ENCODE measurements at places on chromosomes 6 and 20.
A peak's percentile ranks its signal among the peaks of the same experiment; 100 is the strongest.

DNA sequence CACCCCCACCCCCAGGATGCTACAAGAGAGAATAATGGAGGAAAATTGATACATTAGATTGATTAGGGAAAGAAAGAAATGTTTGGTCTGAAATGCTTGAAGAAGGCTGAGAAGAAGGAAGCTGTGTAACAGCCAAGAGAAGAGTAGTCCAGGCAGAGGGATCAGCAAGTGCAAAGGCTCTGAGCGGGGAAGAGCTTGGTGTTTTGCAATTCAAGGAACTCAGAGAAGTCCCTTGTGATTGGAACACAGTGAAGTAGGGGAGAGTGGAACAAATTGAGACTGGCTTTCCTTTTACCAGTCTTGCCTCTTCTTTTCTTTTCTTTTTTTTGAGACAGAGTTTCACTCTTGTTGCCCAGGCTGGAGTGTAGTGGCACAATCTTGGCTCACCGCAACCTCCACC is 76.6 kb upstream of the CHD6 start:
- no peak for DNase-seq

DNA sequence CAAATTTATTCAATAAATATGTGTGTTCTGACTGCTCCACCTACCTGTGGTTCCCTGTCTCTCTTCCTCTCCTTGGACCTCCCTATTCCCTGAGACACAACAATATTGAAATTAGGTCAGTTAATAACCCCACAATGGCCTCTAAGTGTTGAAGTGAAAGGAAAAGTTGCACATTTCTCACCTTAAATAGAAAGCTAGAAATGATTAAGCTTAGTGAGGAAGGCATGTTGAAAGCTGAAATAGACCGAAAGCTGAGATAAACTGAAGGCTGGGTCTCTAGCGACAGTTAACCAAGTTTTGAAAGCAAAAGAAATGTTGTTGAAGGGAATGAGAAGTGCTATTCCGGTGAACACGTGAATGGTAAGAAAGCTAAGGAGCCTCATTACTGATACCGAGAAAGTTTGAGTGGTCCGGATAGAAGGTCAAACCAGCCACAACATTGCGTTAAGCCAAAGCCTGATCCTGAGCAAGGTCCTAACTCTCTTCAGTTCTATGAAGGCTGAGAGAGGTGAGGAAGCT is 34.1 kb downstream of the UST start:
- DNase-seq = no peak

- DNase-seq = no peak
Measured at GRCh38 chr6:43506171-43506570, 4.0 kb downstream of the LRRC73 start.

DNA sequence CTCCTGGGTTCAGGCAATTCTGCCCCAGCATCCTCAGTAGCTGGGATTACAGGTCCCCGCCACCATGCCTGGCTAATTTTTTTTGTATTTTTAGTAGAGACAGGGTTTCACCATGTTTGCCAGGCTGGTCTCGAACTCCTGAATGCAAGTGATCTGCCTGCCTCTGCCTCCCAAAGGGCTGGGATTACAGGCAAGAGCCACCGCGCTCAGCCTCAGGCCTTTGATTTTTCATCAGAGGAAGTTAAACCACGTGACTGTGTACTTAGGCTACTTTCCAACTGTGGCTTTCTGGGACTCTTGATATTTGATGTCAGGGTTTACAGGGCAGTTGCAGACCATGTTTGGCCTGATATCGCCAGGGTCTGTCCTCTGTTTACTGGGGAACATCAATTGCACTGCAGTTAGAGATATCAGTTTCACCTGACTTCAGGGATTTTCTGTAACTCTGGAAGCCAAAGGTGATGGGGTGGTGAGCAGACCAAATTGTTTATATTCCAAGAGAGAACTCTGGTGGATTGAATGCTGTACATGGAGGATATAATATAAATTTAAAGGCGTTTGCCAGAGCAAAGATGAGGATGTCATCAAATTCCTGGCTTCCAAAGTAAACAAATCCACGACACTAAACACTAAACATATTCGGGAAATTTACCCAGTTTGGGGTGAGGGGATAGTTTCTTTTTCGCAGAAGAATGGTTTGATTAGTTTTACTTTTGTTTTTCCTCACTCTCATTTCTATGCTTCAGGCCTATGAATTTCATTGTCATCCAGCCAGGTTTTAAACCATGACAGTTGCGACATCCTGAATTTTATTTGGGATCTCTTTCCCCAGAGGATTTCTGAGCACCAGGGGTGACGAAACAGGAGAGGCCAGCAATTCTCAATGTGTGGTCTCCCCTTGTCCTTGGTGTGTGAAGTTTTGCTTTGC is 4.2 kb downstream of the PSMF1 start:
- DNase-seq = peak; percentile 76

DNA sequence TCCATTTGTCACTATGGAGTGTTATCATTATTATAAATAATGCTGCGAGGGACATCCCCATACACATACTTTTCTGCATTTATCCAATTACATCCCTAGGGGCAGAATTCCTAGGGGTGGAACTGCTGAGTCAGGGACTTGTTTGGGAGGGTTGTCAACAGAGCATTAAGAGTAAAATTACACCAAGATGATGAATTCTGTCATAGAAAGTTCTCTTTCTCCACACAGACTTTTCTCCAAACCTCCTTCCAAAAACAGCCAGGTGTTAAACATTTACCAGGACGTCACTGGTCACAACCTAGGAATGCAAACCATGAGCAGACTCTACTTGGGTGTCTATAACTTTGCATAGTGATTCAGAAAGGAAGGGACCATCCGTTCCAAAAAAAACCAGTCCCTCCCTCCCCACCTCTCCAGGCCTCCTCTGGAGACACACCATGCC is 95.5 kb downstream of the PRND start:
- no peak for DNase-seq

GRCh38 chr20:3378138-3378537 is 29.3 kb downstream of the DNAAF9 start:
- DNase-seq = no peak

- DNase-seq = no peak
Measured at GRCh38 chr6:85673198-85674139, 30.8 kb upstream of the SYNCRIP start.

GRCh38 chr6:126285871-126286365 is 54.0 kb upstream of the CENPW start:
- DNase-seq = no peak

DNA sequence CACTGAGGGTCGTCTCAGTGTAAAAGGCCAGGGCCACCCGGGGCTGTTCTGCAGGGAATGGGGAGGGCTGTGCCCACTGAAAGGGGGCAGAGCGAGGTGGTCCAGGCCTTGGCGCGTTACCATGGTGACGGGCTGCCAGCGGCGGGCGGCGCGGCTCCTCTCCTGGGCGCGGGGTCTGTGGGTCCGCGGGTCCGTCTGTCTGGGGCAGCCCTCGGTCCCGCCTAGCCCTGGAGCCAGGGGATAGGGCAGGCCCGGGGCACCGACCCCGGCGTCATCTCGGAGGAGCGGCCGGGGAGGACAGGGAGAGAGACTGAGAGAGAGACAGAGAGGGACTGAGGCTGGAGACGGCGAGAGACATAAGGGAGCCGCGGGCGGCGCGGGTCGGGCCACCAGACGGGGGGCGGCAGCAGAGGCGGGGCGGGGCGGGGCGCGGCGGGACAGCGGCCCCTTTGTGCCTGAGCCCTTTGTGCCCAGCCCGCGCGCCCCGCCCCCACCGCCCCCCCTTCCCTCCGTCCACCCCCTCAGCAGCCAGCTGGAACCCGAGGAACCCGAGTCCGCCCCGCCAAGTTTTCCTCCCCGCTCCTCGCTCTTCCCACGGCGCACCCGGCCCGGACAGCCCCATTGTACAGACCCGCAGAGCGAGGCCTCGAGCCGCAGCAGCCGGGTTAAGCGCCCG is at the start of gene KIAA1755:
Gene KIAA1755, minus strand, starts transcription at position 358 of the 676 bp plus-strand sequence. Its CDS starts 235 bp downstream, at position 123.
- no peak for DNase-seq

- peak; percentile 99 for DNase-seq
Measured at GRCh38 chr20:5657190-5657875, 92.9 kb upstream of the SHLD1 start.

DNA sequence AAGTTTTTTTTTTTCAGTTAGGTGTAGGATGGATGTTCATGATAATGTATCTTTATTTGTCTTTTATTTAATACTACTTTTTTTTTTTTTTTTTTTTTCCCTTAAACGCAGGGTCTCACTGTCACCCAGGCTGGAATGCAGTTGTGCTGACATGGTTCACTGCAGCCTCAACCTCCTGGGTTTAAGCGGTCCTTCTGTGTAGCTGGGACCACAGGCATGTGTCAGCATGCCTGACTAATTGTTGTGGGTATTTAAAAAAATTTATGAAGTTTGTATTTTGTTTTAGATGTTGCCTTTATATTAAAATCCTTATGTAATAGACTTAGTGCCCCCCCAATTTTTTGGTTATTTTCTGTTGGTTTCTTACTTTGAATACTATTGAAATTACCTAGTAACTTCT is 42.6 kb downstream of the NCOA3 start:
- DNase-seq = peak; percentile 62

DNA sequence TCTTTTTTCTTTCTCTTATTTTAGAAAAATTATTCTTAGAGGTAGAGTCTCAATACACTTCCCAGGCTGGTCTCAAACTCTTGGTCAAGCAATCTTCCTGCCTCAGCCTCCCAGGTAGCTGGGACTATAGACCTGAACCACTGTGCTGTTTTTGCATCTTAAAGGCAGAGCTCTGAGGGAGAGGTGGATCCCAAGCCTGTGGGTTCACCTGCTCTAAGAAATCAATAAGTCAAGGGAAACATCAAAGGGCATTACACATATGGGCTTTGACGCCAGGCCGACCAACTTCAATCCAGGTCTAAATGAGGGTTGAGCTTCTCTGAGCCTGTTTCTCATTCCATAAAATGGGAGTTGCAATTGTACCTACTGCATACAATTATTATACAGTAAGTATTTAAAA is 223.9 kb downstream of the LY86 start:
- DNase-seq = no peak

GRCh38 chr6:5094327-5094726 is 9.2 kb downstream of the PPP1R3G start:
- peak; percentile 98 for DNase-seq

DNA sequence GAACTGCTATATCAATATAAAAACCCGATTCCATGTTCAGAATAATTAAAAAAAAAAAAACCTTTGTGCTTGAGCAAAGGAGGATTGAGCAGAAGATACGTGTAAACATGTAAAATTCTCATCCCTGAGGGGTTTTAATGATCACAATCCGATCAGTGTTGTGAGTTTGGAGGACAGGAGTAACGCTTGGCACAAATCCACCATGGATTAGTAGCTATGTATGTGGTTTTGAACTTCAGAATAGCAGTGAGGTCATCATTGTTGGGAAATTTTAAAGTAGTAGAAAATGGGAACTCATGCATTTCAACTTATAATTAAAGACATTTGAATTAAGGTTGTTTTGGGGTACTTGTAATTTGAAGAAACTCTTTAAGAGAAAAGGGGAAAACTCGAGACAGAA is 203.2 kb downstream of the RPS12 start:
- DNase-seq = peak; percentile 88

DNA sequence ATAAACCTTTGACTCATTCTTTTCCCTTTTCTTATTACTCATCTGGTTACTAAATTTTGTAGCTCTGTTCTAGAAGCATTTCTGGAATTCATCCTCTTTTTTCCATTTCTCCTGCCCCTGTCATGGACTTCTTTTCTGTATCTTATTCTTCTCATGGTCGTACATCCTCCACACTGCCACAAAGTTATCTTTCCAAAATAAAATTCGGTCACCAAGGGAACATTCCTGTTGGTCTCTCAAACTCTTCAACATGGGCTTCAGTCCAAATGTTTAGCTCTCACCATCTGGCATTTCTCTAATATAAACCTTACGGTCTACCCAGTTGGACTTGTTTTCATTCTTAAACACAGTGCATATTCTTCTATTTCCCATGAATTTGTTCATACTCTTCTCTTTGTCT is 428.8 kb upstream of the ID4 start:
- no peak for DNase-seq

DNA sequence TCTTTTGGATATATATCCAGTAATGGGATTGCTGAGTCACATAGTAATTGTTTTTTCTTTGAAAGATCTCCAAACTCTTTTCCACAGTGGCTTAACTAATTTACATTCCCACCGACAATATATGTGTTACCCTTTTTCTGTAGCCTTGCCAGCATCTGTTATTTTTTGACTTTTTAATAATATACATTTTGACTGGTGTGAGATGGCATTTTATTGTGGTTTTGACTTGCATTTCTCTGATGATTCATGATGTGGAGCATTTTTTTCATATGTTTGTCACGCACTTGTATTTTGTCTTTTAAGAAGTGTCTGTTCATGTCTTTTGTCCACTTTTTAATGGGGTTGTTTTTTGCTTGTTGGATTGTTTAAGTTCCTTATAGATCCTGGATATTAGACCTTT is 58.9 kb upstream of the OPRM1 start:
- no peak for DNase-seq

DNA sequence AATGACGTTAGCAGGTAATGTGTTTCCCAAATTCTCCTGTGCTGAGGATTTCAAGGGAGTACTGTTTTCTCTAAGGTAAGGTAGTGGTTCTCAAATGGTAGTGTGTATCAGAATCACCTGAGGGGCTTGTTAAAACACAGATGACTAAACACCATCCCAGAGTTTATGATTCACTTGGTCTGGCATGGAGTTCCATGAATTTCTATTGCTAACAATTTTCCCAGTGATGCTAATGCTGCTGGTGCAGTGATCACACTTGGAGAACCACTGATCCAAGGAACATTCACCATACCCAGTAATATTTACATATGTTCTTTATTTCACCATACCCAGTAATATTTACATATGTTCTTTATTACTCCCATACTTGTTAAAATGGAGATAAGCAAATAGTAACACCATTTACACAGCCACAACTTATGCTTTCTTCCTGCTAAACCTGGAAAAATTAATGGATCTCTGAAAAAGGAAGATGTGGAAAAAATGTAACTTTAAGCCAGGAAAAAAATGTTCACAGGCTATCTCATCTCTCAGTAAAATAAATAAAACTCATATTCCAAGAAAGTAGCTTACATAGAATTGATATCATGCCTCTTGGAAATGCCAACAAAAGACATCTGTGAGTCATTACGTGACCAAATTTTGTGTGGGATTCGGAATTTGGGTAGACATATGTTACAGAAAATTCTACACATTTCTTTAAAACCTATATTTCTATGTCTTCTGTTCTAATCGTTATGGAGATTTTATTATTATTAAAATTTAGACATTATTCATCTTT is 129.5 kb downstream of the MMUT start:
- no peak for DNase-seq

GRCh38 chr6:41294214-41294872 is 7.9 kb upstream of the TREM1 start:
- no peak for DNase-seq

DNA sequence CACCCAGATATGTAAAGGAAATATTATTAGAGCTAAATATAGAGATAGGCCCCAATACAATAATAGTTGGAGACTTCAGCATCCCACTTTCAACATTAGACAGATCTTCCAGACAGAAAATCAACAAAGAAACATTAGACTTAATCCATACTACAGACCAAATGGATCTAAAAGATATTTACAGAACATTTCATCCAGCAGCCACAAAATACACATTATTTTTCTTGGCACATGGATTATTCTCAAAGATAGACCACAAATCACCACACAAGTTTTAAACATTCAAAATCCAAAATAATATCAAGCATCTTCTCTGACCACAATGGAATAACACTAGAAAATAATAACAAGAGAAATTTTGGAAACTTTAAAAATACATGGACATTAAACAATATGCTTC is 1159.1 kb upstream of the CITED2 start:
- peak; percentile 3 for DNase-seq

All from iris pigment epithelial cell (primary cell).